ENCODE measurements at places on chromosomes 5 and 9.
A peak's percentile ranks its signal among the peaks of the same experiment; 100 is the strongest.

GRCh38 chr9:69136779-69137178, 37.3 kb upstream of the TJP2 start:
- no peak for DNase-seq

- DNase-seq: no peak
Observed at GRCh38 chr5:151793358-151793757, 21.6 kb downstream of the G3BP1 start.

- no peak for DNase-seq
Observed at GRCh38 chr5:100861148-100861547, 41.9 kb downstream of the ST8SIA4 start.

DNA sequence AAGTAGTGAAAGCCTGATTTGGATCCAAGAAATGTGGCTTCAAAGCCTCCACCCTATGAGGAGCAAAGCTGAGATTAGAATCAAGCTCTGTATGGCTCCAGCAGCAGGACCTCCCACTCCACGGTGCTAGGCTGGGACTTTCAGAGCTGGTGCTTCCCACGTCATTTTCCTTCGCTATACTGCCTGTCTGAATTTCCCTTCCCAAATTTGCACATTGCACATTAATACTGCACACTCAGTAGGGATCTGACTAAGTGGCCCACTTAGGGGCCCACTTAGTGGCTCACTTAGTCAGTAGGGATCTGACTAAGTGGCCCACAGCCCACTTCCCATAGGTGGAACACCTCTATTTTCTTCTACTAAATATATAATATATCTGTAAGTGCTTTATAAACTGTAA, 14.1 kb upstream of the SPDL1 start:
- DNase-seq: no peak

- no peak for DNase-seq
Observed at GRCh38 chr5:36755920-36756488, 120.6 kb upstream of the NIPBL start.

- DNase-seq: peak; percentile 16
Observed at GRCh38 chr5:68460147-68460798, 244.7 kb downstream of the PIK3R1 start.

DNA sequence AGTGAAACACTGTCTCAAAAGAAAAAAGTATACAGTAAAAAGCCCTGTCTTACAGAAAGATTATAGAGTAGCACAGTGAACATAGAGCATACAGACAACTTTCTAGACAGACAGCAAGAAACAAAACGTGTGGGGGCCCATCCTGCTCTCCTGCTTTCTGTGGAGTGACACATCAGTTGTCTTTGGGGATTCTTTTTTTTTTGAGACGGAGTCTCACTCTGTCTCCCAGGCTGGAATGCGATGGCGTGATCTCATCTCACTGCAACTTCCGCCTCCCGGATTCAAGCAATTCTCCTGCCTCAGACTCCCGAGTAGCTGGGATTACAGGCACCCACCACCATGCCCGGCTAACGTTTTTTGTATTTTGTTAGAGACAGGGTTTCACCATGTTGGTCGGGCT, 14.9 kb downstream of the CDHR2 start:
- DNase-seq: no peak

- DNase-seq: no peak
Observed at GRCh38 chr9:99031319-99031718, 73.6 kb upstream of the TGFBR1 start.

GRCh38 chr9:96450613-96451528, 902 bp downstream of the HABP4 start:
- DNase-seq: peak; percentile 50

- DNase-seq: no peak
Observed at GRCh38 chr9:2041736-2042135, 26.6 kb downstream of the SMARCA2 start.

- DNase-seq: no peak
Observed at GRCh38 chr9:128286440-128286839, 10.4 kb downstream of the SWI5 start.

DNA sequence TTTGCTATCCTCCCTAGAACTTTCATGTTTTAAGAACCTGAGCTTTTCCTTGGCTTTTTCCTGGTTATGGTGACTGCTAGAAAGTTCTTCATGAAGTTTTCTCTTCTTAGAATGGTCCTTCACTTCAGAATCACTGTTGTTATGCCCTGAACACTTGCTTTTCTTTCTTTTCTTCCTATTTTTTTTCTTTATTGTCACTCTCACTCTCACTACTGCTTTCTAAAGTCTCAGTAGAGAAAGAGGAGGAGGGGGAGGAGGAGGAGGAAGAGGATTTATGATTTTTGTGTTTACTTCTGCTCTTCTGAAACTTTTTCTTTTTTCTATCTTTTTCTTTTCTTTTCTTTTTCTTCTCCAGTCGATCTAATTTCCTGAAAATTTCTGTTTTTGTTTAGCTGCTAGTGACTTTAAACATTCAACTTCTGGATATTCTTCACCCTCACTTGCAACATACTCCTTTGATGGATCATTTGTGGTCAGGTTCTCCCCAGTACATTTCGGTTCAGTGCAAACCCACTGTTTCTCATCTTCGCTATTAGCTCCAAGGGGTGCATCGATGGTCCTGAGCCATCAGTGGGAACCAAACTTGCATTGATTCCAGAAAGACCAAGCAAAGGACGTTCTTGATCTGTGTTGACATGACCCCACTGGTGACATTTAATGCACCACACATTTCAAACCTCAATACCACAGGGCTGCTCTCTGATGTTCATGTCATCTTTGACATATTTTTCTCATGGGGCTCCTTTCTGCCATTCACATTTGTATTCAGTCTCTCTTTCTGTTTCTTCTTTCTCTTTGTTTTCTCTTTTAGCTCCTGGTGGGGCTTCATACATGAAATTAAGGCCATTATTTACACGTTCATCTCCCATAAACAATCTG, 81.6 kb upstream of the HAND1 start:
- no peak for DNase-seq

- DNase-seq: no peak
Observed at GRCh38 chr9:129343424-129344375, 165.6 kb upstream of the IER5L start.

DNA sequence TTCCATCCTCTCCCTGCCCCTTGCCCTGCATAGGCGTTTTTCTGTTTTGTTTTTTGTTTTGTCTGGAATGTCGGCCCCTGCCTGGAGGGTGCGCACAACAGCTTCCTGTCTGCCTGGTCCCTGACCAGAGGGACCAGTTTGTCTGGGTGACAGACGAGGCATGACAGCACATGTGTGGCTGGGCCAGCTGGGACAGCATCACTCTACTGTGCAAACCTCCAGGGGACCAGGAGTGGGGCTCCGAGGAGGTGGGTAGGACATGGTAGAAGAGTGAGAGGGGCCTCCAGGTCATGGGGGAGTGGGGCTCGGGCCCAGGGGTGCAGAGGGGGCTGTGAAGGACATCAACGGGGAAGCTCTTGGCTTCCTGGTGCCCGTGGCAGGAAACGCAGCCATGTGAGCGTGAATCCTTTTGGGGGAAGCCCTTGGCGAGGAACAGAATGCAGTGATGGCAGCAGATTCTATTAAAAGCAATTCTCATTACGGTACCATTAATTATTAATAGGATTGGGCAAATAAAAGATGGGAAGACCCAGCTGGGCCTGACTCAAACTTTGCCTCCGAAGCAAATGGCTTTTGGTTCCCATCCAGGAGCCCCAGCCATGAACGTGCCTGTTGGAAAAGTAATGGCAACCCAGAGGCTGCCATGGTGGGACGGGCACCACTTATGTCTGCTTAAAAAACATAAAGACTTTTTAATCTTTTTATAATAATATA, 184.4 kb upstream of the IER5L start:
- no peak for DNase-seq

- no peak for DNase-seq
Observed at GRCh38 chr5:118466418-118466817, 521.9 kb downstream of the DTWD2 start.

- peak; percentile 72 for DNase-seq
Observed at GRCh38 chr9:132507670-132508469, 74.5 kb upstream of the BARHL1 start.

- no peak for DNase-seq
Observed at GRCh38 chr9:12014488-12014887, 678.7 kb upstream of the TYRP1 start.

GRCh38 chr5:17732351-17732923, 98.2 kb downstream of the TAF11L14 start:
- DNase-seq: no peak

- DNase-seq: no peak
Observed at GRCh38 chr5:72760259-72760658, 56.2 kb upstream of the TNPO1 start.

DNA sequence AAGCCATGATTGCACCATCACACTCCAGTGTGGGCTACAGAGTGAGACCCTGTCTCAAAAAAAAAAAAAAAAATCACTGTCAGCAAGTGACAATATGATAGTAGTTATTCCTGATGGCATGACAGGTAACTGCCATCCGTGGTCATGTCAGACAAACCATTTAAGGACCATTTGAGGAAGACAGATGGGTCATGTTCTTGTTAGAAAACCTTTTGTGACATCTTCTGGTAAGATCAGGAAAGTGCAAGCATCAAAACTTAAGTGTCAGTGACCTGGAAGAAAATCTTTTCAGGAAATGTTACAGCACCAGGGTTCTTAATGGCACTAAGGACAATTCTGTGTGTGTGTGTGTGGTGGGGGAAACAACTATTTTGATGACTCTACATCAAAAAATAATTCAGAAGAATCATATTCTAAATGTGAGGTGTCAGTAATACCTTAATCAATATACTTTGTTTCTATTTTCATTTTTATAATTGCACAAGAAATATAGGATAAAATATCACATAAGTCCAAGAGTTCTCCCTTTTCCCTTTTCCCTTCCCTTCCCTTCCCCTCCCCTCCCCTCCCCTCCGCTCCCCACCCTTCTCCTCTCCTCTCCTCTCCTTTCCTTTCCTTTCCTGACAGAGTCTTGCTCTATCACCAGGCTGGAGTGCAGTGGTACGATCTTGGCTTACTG, 17.8 kb downstream of the SLC38A9 start:
- DNase-seq: no peak

- DNase-seq: no peak
Observed at GRCh38 chr5:761854-762710, 22.4 kb downstream of the ZDHHC11B start.

DNA sequence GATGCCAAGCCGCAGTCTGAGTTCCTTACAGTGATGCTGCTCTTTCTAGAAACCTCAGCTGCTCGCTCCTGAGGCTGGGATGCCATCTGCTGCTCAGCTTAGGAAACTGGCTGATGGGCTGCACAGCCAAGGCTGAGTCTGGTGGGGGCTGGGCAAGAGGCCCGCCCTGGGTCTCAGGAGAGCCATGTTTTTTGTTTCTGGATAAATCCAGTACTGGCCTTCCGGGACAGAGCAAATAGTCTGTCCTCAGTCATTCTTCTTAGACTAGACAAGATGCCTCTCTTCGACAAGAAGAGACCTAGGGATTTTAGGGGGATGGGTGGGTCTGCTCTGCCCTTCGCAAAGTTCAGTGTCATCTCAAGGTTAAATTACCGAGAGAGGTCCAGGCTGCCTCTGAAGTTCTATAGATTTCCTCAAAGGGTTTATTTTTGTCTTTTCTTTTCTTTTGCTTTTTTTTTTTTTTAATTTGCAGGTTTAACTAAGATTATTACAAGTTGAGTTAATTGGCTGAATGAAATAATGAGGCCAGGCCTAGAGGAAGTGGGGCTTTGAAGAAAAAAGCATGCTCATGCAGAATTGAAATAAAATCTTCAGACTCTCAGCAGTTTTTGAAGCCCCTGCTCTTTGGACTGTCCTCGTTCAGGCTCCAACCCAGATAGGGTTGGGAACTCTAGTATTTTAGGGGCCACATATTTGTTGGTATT, 30.6 kb upstream of the MATR3 start:
- DNase-seq: peak; percentile 87

DNA sequence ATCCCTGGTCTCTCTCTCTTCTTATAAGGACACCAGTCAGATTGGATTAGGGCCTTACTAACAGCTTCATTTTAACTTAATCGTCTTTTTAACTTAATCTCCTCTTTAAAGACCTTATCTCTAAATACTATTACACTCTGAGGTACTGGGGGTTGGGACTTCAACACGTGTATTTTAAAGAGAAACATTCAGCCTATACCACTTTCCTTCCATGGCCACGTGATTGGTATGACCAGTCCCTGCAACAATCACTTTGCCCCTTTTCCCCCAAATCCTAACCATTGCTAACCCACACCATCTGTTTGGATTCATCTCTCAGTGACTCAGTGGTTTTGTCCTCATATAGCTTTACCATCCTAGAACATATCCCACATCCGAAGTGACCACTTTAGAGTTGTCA, 3.8 kb upstream of the MAN2A1 start:
- DNase-seq: no peak

- no peak for DNase-seq
Observed at GRCh38 chr5:65338606-65339151, 143.0 kb downstream of the ADAMTS6 start.

- no peak for DNase-seq
Observed at GRCh38 chr5:54996466-54996865, 11.1 kb upstream of the ESM1 start.

DNA sequence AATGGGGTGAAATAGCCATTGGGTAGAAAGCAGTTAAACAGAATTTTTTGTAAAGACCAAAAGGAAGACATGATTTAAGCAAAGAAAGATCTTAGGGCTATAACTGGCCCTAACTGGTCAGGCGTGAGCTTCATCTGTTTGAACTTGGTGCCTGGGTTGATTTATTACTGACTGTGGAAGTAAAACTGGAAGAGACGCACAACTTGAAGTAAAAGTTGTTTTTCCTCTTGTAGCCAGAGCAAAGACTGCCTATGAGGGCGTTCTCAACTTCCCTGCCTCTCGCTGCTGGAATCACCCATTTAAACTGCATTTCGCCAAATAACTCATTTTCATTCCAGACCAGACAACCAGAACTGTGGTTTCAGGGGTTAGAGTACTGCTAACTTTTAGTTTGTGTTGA, 1.5 kb downstream of the THBS4 start:
- DNase-seq: no peak

- DNase-seq: no peak
Observed at GRCh38 chr5:143204474-143205246, 198.8 kb downstream of the NR3C1 start.

- DNase-seq: no peak
Observed at GRCh38 chr5:143231973-143232812, 171.3 kb downstream of the NR3C1 start.

GRCh38 chr5:126511961-126512360, 83.1 kb downstream of the ALDH7A1 start:
- DNase-seq: no peak

DNA sequence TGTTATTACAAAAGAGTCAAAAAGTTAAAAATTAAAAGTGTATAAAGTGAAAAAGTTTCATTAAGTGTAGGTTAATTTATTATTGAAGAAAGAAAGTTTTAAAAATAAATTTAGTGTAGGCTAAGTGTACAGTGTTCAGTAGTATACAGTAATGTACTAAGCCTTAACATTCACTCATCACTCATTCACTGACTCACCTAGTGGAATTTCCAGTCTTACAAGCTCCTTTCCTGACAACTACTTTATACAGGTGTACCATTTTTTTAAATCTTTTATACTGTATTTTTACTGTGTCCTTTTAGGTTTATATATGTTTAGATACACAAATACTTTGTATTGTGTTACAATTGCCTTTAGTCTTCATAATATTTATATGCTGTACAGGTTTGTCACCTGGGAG, 530.2 kb upstream of the FAM174A start:
- DNase-seq: no peak

- no peak for DNase-seq
Observed at GRCh38 chr5:167726642-167727041, 564.8 kb upstream of the WWC1 start.

- no peak for DNase-seq
Observed at GRCh38 chr5:131381777-131382176, 117.9 kb downstream of the CDC42SE2 start.
